NCI-H1436 (cell line): ENCODE measurements at places on chromosomes 5 and 9.

GRCh38 chr5:179192185-179192890, 132.2 kb downstream of the ZNF354C start:
- DNase-seq, result no peak

GRCh38 chr9:110025551-110026170, 182.3 kb downstream of the C9orf152 start:
- DNase-seq, result no peak

- no peak for DNase-seq
Observed at GRCh38 chr9:97845130-97845529, 7.9 kb upstream of the FOXE1 start.

DNA sequence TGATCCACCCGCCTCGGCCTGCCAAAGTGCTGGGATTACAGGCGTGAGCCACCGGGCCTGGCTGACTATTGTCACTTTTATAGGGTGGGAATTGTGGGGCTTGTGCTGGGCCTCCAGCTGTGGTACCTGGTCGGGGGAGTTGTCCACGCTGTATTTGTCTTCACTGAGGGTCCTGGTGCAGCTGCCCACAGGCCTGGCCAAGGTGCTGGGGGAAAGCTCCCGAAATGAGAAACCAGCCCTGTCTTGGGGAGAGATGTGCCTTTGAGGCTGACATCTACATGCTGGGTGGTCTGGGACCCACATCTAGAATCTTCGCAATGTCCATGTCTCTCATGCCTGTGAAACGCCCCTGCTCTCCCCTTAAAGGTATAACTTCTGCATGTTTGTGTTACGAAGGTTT, 2.6 kb downstream of the EXOC3 start:
- DNase-seq, result no peak

DNA sequence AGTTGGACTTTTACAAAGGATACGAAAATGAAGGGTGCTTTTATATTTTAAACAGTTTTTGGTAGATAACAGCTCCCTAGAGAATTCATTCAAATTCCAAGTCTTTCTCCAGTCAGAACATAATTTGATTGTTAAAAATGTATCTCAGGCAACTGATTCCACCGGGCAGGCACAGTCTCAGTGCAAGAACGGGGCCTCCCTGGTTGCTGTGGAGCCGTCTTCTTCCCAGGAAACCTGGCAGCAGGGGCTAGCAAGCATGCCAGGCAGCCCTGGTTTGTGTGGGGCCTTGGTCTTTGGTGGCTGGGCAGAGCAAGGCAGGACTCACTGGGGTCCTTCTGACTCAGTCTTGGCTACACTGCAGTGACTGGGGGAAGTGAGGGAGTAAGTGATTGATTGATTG, 143.5 kb downstream of the NXNL2 start:
- no peak for DNase-seq

DNA sequence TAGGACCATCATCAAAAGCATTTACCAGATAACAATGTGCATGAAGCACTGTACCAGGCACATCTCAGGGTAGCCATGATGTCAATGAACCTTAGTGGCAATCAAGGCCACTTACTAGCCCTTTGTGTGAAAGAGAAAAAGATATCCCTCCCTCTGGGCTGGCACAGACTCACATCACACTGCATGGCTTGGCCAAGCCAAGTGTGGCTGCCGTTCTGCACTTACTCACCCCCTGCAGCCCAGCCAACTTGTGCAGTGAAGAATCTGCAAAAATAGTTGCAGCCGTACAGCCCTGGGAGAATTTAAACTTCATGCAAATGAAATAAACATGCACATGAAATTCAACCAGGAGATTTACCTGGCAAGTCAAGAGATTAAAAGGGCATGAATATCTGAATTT, 333.5 kb downstream of the DEPDC1B start:
- DNase-seq, result no peak

GRCh38 chr5:82396396-82396795, 118.2 kb upstream of the RPS23 start:
- DNase-seq, result no peak

GRCh38 chr5:56588636-56589480, 226.5 kb upstream of the MAP3K1 start:
- peak; percentile 19 for DNase-seq

GRCh38 chr5:109748546-109748945, 58.8 kb downstream of the MAN2A1 start:
- DNase-seq, result no peak

GRCh38 chr9:135926402-135927194, 19.3 kb upstream of the CAMSAP1 start:
- DNase-seq, result no peak

GRCh38 chr9:133142684-133143622, 20.8 kb downstream of the GBGT1 start:
- DNase-seq, result no peak

GRCh38 chr9:91986248-91986647, 36.2 kb upstream of the ROR2 start:
- DNase-seq, result no peak

DNA sequence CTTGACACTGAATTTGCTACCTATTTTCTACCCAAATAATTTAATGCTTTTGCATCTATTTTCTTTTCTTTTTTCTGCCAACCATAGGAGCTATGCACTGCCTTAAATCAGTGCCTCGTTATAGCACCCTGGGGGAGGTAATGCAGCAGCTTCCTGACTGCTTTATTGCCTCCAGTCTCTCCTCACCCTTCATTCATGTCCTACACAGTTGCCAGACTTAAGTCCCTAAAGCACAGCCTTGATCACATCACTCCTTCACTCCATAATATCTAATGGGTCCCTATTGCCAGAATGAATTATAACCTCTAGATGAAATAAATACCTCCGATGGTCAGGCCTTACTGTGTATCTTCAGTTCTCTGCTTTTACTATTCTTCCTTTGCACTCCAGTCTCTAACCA, 211.2 kb upstream of the GLRA1 start:
- no peak for DNase-seq

DNA sequence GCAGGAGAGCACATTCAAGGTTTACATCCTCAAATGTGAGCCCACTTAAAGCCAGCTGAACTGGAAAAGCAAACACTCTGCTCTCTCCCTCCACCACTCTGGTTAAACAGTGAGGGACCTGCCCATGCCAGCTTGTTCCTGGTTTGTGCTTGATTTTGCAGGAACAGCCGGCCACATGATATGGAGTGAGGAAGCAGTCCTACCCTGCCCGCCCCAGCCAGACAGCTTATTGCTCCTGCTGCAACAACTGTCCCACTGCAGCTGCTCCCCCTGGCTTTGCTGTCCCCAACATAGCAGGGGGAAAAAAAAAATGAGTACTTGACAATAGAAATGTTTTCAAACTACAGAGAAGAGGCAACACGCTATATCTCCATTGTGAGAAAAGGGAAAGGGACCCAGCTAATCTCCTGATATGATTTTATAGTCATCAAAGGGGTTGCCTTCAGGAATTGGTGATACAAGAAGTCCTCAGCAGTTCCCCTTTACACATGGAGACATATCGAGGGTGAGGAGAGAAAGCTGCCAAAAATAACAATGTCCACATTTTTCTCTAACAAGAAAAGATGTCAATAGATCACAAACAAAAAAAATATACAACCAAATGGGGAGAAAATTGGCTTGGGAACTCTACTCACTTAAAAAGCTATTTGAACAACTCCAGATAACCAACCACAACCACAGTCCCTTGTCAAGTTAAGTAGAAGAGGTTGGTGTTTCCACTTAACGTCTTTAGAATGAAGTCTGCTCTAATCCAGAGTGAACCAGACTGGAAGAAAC, 4.6 kb downstream of the MYO10 start:
- no peak for DNase-seq

DNA sequence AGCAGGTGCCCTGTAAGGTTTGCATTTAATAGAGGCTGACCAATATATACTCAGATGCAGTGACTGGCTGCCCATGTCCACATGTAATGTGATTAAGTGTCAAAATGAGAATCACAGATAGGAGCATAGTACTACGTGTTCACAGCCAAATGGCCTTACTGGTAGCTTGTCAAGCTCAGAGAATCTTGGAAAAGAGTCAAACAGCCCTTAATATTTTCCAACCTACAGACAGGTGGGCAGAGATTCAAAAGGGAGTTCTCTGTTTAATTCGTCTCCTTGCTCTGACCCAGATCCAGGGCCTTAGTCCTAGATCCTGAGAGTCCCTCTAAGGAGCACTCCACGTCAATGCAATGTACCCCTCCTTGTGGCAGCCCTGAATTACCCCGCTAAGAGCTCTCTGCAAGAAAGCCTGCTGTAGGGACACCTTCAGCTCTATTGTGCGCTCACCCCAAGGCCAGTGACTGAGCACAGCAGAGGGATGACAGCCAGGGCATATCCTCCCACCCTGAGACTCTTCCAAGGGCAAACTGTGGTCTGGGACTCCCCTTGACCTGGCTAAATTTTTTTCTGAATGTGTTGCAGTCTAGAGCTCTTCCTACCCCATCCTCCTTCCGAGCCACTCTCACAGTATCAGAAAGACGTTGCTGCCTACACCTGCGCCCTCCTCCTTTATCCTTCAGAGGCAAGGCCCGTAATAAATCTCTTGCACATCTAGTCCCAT, 159.2 kb downstream of the SNCAIP start:
- no peak for DNase-seq

- DNase-seq, result no peak
Observed at GRCh38 chr5:121979691-121980090, 17.9 kb downstream of the SRFBP1 start.

DNA sequence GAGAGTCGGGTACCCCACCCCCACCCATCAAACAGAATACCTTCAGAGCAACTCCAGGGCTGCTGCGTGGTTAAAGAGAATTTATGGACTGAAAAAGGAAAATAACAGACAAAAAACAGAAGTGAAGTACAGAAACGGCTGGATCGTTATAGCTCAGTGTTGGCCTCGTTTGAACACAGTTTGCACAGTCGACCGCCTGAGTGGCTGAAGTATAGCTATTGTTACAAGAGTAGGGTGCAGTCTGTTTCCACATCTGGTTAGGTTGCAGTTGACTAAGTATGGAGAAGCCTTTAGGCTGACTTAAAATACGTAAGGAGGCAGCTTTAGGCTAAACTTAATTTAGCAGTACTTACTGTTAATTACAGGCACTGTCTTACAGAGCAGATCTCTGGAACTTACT, 121.2 kb downstream of the GCNT1 start:
- DNase-seq, result no peak

DNA sequence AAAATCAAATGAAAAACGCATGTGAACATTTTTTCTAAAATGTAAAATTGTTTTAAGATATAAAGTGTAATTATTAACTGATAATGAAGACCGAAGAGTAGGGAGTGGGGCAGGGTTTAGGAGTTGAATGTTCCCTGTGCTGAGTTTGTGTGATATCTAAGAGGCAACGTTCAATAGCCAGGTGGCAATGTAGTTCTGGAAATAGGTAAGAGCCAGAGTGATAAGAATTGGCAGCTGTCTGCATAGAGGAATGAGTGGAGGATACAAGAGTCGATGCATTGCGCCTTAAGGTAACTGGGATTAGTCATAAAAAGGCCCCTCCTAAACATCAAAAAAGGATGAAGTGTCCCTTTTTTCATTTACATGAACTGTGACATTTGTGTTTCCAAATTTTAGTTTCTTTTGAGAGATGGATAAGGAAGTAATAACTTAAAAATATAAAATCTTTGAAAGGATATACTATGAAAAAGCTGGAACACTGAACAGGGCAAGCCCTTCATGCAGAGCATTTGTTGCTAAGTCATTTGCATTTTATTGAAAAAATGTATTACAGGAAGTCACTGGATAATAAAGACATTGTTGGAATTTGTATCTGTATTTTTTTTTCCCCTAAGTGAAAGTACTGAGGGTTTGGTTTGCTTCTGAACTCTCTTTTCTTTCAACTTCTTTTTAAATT, 659.3 kb downstream of the ACTL7B start:
- no peak for DNase-seq

DNA sequence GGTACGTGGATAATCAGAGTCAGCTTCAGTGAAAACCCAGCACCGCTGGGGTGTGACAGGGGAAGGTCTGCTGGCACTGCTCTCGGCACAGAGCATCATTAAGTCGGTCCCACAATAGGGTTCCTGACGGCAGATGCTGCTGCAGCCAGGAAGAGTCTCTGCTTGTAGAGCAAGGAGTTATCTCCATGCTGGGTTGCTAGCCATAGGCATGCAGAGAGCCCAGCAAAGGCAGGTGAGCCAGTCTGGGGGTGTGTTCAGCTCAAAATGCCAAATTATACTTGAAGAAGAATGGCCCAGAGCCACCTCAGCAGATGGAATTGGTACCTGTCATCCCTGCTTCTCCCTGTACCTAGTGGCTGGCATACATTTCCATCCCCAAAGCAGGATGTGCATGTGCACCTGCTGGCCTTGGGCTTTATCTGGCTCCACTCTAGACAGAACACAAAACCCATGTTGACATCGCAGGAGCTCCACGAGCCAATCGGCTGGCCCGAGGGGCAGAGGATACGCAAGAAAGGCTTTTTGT, 100.8 kb downstream of the WDR41 start:
- no peak for DNase-seq

DNA sequence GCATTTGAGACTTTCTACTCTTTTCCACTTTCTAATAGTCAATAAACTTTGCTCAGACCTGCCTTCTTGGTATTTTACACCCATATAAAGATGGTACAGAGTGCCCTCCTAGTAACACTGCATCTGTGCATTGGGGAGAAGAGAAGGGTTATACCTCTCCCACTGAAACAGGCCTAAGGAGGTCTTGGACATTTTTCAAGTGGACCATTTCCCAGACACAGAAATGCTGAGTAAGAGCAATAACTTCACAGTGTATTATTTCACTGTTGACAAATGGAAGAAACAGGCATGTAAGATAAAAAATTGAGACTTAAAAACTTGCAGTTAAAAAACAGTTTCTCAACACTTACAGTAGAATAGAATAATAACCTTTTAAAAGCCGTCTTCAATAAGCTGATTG, 1224.0 kb upstream of the CDH18 start:
- DNase-seq, result no peak

- DNase-seq, result no peak
Observed at GRCh38 chr9:18343784-18344183, 130.2 kb upstream of the ADAMTSL1 start.

DNA sequence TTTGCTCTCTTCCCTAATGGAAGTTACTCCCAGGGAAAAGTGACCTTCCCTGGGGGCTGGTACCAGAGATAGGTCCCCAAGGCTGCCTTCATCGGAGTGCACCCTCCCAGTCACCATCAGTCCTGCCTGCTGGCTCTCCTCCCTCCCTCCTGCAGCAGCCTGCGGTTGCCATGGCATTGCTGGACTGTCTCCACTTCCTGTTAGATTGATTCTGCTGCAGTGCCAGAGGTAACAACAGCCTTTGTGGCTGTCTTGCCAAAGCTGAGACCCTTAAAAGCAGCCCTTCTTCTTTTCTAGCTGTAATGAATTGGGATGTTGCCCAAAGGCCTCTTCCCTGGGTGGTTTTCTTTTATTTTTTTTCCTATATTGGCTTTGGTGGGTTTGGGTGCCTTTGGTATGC, 78.1 kb upstream of the PRLR start:
- DNase-seq, result no peak

- no peak for DNase-seq
Observed at GRCh38 chr9:129609486-129610212, 11.3 kb downstream of the C9orf50 start.

- no peak for DNase-seq
Observed at GRCh38 chr9:13865869-13866268, 448.1 kb downstream of the NFIB start.

DNA sequence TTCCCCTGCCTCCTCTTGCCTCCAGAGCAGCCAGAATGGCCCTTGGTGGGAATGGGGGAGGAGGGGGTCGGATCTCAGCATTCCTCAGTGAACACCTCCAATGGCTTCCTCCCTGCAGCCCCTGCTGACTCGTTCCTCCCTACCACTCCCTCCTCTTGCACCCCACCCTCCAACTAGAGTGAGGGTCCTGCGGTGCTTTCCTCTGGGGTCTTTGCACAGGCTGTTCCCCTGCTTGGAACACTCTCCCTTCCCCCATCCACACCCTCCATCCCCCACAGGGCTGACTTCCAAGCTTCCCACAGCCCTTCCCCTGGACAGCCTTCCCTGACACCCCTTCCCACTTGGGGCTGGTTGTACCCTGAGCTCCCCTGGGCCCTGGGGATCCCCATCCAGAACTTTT, 70.4 kb upstream of the NEK6 start:
- DNase-seq, result no peak
